ENCODE measurements at places on chromosomes 12 and 14. TPM values are rescaled to one million over a fixed set of nuclear protein-coding genes. Genes with fewer than 3 reads are reported as not detected.

DNA sequence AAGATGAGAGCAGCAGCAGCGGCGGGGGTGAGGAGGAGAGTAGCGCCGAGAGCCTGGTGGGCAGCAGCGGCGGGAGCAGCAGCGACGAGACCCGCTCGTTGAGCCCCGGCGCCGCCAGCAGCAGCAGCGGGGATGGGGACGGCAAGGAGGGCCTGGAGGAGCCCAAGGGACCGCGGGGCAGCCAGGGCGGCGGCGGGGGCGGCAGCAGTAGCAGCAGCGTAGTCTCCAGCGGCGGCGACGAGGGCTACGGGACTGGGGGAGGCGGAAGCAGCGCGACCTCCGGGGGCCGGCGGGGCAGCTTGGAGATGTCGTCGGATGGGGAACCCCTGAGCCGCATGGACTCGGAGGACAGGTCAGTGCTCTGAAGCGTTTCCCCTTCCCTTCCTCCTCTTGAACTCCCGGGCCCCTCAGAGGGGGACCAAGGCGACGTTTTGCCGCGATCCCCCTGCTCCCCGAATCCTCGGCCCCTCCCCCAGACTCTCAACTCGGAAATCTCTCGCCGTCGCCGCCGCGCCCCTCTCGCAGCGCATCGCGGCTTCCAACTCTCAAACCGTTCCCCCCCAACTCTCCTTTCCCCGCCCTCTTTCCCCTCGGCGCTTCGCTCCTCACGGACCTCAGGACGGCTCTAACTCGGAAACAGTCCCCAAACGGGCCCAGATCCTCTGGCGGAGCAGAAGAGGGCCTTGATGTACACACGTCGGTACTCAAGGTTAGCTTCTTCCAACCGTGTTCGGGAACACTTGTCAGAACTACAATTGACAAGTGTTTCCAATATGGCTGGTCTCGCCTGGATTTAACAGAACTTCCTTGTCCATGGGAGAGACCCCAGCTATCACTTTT lies 947 bp downstream of the AEBP2 start:
- peaks cover 36% of the 10 kb centered on the region for H3K36me3 ChIP-seq
- H3K27ac ChIP-seq: peak overlapping the region; percentile 98
- peaks cover 52% of the 10 kb centered on the region for H3K4me1 ChIP-seq
- DNase-seq: peak; percentile 56
- no peaks in the 10 kb centered on the region for H3K27me3 ChIP-seq
- H3K4me3 ChIP-seq: peak overlapping the region; percentile 100

GRCh38 chr12:120006258-120006975 lies 17.4 kb downstream of the BICDL1 start:
- peak overlapping the region; percentile 37 for H3K4me3 ChIP-seq
- no peaks in the 10 kb centered on the region for H3K27me3 ChIP-seq
- peak; percentile 19 for DNase-seq
- peak overlapping the region; percentile 89 for H3K27ac ChIP-seq
- H3K36me3 ChIP-seq: peaks cover 46% of the 10 kb centered on the region

DNA sequence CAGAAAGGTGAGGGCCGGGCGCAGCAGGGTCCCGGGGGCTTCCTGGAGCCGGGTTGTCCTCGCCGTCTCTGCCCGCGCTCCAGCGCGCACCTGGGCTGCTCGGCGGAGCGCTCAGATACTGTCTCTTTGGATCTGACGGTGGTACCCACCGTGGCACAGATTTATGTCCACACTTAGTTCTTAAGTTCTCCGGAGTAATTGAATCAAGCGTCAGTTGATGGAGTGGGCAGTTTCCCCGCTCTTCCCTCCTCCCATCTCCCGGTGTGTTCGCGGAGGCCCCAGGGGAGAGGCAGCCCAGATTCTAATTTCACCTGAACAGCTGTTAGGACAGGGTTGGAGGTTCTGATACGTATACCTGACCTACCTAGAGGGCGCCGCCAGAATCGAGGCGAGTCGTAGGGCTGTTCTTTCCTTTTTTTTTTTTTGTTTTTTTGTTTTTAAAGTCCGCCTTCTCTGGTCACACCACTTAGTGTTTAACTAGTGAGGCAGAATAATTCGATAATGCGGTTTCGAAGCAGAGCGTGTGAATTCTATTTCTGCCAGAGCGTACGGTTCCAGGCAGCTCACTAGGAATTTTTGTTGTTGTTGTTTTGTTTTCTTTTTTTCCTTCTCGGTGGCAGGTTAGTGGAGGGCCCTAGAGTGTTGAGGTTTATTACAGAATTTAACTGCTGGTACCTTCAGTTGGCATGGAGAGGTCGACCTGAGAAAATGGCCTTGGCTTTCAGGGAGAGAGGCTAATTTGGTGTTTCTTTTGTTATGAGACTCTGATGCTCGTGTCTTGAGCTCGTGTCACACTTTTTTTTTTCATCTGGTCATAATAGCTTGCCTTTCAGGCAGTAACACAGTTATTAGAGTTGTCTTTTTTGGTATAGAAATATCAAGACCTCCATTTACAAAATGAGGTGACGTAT lies 22.3 kb upstream of the GNS start:
- H3K36me3 ChIP-seq: peaks cover 5% of the 10 kb centered on the region
- no peak overlapping the region for H3K27ac ChIP-seq
- H3K4me1 ChIP-seq: peaks cover 15% of the 10 kb centered on the region

RNF41 gene
- total RNA-seq: 31.6 TPM

DNA sequence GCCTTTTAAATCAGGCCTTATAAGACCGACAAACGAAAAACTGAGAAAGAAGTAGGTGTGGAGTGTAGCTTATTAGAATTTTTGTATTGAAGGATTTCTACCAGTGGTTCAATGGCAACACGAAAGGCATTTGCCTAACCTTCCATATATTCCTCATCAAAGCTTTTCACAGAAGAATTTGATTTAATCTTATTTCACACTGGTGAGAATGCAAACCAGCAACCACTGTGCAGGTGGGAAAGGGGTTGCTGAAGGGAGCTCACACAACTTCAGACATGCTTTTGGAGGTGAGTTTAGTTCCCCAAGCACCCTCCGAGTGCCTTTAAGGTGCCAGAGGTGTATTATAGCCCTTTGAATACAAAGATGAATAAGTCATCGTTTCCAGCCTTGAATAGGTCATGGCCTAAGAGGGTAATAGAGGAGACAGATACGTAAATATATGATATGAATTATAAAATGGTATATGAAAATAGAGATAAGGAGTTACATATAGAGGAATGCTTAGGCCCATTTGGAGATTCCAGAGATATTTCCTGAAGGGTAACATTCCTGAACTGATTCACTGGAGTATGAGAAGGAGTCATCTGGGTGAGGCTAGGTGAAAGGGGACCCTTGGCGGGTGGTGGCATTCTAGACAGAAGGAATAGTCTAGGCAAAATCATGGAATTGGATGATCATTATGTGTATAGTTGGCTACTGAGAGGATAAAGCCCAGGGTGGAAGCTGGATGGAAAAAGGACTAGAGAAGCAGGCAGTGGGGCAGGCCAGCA lies 6.4 kb downstream of the ERP27 start:
- no peaks in the 10 kb centered on the region for H3K27me3 ChIP-seq
- H3K27ac ChIP-seq: no peak overlapping the region
- H3K36me3 ChIP-seq: peaks cover 68% of the 10 kb centered on the region
- H3K4me1 ChIP-seq: no peaks in the 10 kb centered on the region
- H3K4me3 ChIP-seq: no peak overlapping the region
- no peak for DNase-seq

RD3L gene
- total RNA-seq: not detected

DNA sequence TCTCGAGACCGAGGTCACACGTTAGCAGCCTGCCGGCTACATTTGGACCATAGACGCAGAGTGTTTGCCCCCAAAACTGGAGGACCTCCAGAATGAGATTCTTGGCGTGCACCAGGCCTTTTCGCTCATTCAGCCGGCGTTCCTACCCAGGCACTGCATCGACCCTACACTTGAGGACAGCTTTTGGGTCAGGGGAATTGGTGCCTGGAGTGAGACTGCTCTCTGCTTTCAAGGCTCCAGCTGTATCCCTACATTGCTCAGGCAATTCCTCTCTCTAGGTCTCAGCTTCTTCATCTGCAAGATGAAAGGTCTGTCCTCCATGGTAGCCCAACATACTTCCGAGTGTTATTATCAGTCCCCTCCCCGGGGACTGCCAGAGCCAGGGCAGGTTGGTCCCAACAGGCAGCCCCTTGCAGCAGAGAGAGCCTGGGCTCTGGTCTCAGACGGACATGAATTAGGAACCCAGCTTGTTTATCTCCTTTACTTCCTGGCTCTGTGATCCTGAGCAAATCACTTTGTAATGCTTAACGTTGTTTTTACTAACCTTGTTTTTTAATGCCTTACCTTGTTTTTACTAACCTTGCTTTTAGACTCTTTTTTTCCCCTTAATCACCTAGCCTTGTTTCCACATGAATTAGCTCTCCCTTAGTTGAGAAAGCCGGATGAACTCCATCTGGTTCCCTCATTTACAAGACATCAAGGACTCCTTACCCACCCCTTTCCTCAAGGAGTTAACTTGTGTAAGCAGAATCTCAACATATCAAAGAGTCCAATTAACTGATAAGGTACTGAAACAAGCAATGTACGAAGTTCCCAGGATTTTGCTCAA lies 892 bp downstream of the TCHP start:
- peaks cover 24% of the 10 kb centered on the region for H3K36me3 ChIP-seq
- H3K4me1 ChIP-seq: peaks cover 19% of the 10 kb centered on the region
- peak overlapping the region; percentile 97 for H3K27ac ChIP-seq
- H3K4me3 ChIP-seq: peak overlapping the region; percentile 96

ESYT1 gene
- 399 TPM for total RNA-seq

Data from activated CD4-positive, alpha-beta T cell treated with anti-CD3 and anti-CD28 coated beads, Interleukin-2, amount 10 ng/mL, durations not matched to agents 7 days and 5 days (primary cell).